Activated CD4-positive, alpha-beta T cell treated with anti-CD3 and anti-CD28 coated beads for 24 hours (primary cell): ENCODE measurements at places on chromosomes 1 and 21.

DNA sequence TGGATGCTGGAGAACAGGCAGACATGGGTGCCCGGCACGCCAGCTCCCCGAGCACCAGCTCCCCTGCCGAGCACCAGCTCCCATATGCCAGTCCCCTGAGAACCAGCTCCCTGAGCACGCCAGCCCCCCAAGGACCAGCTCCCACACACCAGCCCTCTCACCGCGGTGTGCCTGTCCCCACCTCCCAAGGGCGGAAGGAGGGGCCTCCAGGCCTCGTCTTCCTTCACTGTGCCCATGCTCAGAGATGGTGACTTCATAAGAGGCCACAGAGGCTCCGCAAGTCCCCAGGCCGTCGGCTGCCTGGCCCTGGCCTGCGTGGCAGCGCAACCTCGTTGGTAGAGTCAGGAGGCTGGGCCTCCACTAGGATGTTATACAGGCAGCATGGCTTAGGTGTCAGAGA, 69.1 kb downstream of the AGPAT3 start:
- DNase-seq, result no peak

GRCh38 chr21:33064623-33065390, 5.1 kb upstream of the OLIG1 start:
- no peak for DNase-seq

- no peak for DNase-seq
Measured at GRCh38 chr1:17768651-17769241, 13.6 kb downstream of the ACTL8 start.

DNA sequence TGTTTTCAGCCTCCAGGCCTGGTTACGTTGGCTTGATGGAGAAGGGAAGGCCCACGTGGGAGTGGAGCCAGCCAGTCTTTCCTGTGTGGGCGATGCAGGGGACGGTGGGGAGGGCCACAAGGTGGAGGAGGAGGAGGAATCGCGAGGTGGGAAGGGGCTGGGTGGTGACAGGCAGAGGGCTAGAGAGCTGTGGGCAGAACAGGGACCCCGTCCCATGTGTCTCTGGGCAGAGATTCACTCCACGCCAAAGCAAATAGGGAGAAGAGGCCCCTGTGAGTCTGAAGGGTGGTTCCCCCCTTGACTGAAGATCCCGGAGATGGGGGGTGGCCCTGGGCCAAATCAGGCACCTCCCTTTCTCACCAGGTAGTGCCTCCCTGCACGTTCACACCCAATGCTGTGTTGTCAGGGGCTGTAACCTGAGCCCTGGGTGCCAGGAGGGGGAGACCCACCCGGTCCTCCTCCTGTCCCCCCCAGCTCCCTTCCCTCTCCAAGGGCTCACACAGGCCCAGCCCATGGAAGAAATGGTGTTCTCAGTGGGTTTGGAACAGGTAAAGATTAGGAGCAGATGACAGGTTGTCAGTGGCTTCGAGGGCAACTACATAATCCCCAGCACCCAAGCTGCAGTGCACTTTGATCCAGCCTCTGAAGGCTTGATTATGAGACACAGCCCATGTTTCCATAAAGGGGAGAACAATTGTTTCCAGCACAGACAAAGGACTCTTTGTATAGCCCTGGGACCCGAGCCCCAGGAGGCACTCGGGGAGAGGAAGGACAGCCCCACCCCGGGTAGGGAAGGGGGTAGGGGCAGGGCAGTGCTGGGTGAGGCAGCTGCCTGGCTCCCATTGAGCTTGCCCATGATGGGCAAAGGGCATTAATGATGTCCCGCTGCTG, 37.7 kb upstream of the GPR37L1 start:
- DNase-seq, result no peak

GRCh38 chr1:159838715-159839114, 12.0 kb downstream of the SLAMF8 start:
- DNase-seq, result no peak

DNA sequence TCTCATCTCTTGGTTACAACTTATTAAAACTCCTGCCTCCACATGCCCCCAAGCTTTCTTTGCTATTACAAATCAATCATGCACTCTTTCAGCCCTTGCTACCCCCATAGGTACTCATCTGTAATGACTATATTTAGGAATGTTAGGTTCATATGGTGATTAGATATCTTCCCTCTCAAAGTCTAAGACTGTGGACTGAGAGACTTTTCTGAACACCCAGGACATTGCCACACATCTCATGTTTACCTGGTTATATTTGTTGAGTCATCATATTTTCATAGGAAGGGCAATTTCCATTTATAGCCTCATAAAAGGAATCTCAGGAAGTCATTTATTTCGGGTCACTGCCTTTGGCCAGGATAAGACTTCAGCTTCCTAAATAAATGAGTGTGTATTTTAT, 81.5 kb upstream of the LPGAT1 start:
- DNase-seq, result no peak

- DNase-seq, result no peak
Measured at GRCh38 chr1:116131866-116132605, 20.8 kb downstream of the MAB21L3 start.

- DNase-seq, result no peak
Measured at GRCh38 chr21:14223365-14223764, 7.4 kb downstream of the RBM11 start.

GRCh38 chr21:42151148-42151947, 67.6 kb upstream of the ABCG1 start:
- no peak for DNase-seq

DNA sequence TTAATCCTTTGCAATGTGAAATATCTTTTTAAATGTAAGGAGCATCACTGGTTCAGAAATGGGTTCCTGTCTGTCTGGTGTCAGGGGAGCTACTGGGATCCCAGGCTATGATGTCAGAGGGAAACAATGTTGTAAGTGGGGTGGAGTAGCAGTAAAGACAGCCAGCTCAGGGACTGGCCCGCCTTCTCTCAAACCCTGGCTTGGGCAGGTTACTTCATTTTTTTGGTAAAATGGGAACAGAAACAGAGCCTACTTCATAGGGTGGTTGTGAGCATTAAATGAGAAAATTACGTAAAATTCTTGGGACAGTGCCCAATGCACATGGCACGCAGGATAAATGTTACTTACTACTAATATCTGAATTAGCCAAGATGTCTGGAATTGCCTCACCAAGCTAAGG, 30.7 kb upstream of the IL20 start:
- no peak for DNase-seq

DNA sequence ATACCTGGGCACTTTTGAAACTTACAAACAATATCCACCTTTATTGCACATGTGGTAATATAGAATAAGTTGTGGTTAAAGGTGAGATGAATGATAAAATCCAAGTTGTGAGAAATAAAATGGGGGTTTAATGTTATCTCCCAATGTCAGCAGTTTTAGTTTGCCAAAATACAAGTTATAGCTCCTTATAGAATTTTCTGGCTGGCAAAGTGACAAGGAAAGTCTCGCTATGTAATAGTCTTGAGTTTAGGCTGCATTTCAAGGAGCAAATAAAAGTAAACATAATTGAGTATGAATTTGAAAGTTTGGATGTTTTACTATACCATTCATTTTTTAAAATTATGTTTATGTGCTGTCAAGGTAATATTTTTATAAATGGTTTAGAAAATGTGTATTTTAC, 15.0 kb upstream of the NEXN start:
- no peak for DNase-seq

DNA sequence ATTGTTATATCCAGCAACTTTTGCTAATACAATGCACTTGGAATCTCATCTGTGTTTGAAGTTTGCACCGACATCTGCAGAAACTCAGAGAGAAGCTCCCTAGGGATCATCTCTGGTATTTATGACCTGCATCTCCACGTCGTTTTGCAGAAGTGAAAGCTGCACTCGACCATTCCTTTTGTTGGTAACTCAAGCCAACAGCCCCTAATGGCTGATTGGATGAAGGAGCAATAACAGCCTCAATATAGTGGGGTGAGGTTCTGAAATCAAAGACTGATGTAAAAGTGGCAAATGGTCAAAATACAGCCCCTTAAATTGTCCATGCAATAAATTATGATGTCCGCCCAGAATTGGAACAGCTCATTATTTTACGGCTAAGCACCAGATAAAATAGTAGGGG, 344.2 kb upstream of the KAZN start:
- DNase-seq, result no peak

DNA sequence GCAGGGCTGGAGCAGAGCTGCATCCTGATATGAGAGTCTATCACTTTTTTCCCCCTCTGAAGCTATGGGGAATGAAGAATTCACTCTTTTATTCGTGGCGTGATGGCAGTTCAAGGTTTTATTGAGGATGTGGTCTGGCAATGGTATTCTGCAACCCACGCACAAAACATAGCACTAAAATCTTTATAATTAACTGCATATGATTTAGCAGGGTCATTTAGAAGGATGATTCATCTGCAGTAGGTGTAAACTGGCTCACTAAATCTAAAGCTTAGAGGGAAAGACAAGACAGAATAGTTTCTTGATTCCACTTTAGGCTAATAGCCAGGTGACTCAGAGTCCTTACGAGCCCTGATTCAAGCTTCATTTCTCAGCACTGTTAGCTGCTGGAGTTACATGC, 25.0 kb upstream of the CHRM3 start:
- no peak for DNase-seq

- DNase-seq, result no peak
Measured at GRCh38 chr1:13623021-13623637, 39.5 kb downstream of the PDPN start.

- no peak for DNase-seq
Measured at GRCh38 chr21:16125274-16125673, 395.5 kb downstream of the USP25 start.

GRCh38 chr1:82517586-82517985, 716.9 kb downstream of the ADGRL2 start:
- DNase-seq, result no peak

DNA sequence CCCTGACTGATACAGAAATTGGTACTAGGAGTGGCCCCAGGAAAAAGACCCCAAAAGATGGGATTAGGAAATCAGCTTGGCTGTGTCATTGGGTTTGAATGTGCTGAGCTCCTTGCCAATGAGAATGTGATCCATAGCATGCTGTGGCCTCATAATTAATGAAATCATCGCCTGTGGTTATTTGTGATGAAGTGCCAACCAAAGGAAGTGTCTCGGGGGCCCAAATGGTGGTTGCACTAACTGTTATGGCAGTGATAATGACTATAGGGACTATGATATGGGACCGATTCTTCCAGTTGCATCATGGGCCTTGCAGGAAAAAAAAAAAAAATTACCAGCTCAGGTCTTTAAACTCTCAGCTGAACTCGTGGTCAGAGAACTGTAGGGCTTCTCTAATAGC, 15.4 kb upstream of the ZDHHC18 start:
- DNase-seq, result no peak

GRCh38 chr21:46357684-46358425, 33.9 kb downstream of the PCNT start:
- no peak for DNase-seq

- no peak for DNase-seq
Measured at GRCh38 chr1:171252482-171252881, 4.2 kb downstream of the FMO1 start.

- DNase-seq, result no peak
Measured at GRCh38 chr21:44815852-44816628, 1.8 kb downstream of the SUMO3 start.

GRCh38 chr21:44722731-44723130, 11.4 kb upstream of the TSPEAR start:
- DNase-seq, result no peak

- no peak for DNase-seq
Measured at GRCh38 chr1:229760478-229760996, 134.5 kb downstream of the URB2 start.

GRCh38 chr1:4702932-4703331, 48.5 kb downstream of the AJAP1 start:
- DNase-seq, result no peak

DNA sequence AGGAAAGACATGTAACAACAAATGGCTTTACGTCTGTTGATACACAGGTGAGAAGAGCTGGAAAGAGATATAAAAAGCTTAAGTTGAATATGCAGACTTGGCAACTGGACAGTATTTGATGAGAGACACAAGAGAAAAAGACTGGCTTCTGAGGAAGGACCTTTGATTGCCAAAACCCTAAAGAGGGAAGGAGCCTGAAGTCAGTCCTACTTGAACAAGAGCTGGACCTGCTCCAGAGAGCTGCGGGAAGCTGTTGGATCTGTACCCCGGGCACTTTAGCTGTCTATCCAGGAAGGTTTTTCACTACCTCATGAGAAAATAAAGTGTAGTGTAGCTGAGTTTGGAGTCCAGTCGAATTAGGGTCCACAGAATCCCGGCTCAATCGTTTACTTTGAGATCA, 25.3 kb upstream of the LRRC8B start:
- no peak for DNase-seq

GRCh38 chr1:229167318-229167717, 103.6 kb upstream of the RAB4A start:
- DNase-seq, result no peak

DNA sequence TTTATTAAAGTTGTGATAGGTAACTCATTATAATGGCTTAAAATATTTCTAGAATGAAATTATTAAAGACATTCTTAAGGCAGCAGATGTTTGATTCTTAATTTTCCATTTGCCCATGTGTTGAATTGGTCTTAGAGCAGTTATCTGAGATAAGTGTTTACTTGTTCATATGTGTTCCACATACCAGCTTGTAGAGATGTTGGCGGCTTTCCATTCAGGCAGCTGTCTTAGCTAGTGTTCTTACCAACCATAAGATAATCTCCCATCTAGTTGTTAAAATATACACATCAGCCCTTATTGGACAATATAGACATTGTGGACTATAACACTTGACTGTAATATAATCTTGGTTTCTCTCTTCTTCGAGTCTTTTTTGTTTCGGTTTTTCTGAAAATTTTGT, 1372.9 kb upstream of the ADGRL2 start:
- DNase-seq, result no peak

GRCh38 chr1:1032424-1032823, 12.5 kb downstream of the AGRN start:
- DNase-seq, result no peak

DNA sequence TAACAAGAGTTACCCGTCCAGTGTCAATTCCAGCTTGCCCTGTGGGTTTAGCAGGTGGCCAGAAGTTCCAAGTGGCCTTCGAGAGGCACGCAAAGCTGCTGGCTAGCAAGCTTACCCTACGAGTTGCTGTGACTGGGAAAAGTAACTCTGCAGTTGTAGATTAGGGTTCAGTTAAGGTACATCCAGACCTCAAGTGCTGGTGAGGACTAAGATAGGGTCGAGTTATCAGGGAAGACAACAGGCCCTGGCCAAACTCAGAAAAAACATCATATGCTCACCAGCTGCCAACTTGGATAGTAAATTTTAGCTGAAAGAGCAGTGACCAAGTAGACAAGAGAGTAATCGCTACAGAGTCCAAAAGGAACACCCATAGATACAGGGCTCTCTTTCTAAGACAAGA, 27.7 kb upstream of the LRRC7 start:
- DNase-seq, result no peak

DNA sequence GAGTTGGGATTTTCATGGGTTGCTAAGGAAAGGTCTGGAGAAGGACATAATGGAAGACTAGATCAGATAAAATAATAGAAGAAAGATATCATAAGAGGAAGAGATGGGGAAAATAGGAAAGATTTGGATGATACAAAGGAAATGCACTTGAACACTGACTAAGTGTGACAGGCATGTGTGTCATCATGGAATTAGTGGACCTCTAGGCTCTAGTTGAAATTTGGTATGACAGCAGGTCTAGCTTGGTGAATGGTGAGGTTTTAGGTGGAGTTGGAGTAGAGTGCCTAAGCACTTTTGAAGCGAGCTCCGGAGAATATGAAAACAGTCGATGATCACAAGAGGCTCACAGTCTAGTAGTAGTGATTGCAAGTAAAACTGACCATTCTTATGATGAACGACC, 73.0 kb upstream of the PTGS2 start:
- DNase-seq, result no peak
